ENCODE measurements at places on chromosomes 6 and 20.
A peak's percentile ranks its signal among the peaks of the same experiment; 100 is the strongest.

- no peak for DNase-seq
Measured at GRCh38 chr20:49969946-49970345, 12.8 kb upstream of the SNAI1 start.

- peak; percentile 57 for DNase-seq
Measured at GRCh38 chr6:1043458-1043836, 268.5 kb upstream of the FOXQ1 start.

- DNase-seq: no peak
Measured at GRCh38 chr6:4806337-4806725, 30.1 kb downstream of the CDYL start.

DNA sequence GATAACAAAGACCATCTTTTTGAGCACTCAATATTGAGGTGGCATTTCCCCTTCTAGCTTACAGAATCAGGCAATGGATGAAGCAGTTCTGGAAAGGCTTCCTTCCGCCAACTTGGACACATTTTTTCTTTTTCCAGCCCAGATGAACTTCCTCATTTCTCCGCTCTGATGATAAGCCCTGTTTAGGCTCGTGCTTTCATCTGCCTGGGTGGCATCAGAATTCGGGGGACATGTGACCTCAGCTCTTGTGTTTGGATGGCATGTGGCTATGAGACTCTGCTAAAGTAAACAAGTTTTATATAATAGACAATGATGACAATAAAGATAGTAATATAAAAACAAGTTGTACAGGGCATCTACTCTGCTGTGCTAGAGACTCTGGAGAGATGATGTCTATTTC lies 796.7 kb downstream of the DHX35 start:
- no peak for DNase-seq

GRCh38 chr6:52801188-52801841 lies 2.3 kb downstream of the GSTA1 start:
- no peak for DNase-seq

DNA sequence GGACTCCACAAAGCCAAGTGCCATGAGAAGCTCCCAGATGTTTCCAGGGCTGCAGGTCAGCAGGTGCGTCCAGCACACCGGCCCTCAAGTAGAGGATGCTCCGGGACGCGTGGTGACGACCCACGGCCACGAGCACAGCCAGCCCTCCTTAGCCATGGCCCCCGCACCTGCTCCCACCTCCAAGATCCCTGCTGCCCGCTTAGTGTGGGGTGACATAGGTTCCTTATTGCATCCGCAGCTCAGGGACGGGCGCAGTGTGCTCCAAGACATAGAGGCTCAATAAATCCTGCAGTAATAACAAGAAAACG lies 138.1 kb upstream of the RPS6KA2 start:
- no peak for DNase-seq

DNA sequence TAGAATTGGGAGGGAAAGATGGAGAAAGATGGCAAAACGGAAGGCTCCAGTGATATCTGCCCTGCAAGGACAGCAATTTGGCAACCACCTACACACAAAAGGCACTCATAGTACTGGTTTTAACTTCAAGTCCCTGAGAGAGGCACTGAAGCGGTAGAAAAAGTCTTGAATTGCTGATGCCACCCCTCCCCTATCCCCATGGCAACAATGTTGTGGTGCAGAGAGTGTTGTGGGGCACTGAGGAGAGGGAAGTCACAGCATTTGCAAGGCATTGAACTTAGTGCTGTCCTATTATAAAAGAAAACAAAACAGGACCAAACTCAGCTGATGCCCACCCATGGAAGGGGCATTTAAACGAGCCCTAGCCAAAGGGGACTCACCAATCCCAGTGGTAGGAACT lies 343.7 kb downstream of the HAO1 start:
- no peak for DNase-seq

DNA sequence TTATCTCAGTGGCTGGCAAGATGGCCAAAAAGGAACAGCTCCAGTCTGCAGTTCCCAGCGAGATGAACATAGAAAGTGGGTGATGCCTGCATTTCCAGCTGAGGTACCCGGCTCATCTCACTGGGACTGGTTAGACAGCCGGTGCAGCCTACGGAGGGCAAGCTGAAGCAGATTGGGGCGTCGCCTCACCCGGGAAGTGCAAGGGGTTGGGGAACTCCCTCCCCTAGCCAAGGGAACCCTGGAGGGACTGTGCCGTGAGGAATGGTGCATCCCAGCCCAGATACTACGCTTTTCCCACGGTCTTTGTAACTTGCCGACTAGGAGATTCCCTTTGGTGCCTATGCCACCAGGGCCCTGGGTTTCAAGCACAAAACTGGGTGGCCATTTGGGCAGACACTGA lies 324.7 kb downstream of the GJA1 start:
- no peak for DNase-seq

DNA sequence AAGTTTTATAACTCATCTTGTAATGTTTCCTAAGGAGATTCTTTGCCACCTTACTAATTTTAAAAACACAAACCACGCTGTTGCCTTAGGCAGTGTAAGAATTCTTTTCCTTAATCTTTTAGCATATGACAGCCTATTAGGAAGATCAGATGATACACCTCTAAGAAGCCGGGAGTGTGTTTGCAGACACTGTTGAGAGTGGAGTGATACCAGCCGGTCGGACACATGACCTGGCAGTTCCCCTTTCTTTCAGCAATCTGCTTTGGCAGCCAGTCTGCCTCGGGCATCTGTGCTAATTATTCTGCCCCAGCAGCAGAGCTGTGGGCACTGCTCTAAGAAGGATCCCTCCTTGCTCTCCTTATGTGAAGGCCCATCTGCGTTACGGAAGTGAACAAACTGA lies 50.9 kb downstream of the PLCB4 start:
- no peak for DNase-seq

- DNase-seq: peak; percentile 53
Measured at GRCh38 chr6:105087571-105088211, 92.1 kb downstream of the POPDC3 start.

- no peak for DNase-seq
Measured at GRCh38 chr20:4813076-4813862, 91.6 kb downstream of the PRND start.

GRCh38 chr6:145502416-145502815 lies 232.9 kb downstream of the EPM2A start:
- no peak for DNase-seq

- no peak for DNase-seq
Measured at GRCh38 chr6:113627480-113627879, 229.7 kb upstream of the MARCKS start.

- no peak for DNase-seq
Measured at GRCh38 chr6:143507358-143508145, 4.0 kb downstream of the FUCA2 start.

DNA sequence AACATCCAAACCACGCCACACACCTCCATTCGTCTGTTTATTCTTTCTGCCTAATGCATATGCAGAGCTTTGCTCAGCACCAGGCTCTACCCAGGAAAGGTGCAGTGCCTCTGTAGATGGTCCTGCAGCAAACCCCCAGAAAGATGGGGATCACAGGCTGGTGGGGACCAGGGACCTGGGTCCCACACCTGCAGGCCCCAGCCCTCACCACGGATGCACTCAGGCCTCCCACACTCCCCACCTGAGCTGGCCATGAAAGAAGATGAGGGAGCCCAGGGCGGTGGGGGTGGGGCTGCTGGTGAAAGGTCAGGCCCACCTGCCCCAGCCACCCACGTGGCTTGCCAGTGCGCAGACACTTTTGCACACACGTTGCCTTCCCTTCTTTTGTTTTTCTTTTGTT lies 217.7 kb downstream of the TAF4 start:
- no peak for DNase-seq

DNA sequence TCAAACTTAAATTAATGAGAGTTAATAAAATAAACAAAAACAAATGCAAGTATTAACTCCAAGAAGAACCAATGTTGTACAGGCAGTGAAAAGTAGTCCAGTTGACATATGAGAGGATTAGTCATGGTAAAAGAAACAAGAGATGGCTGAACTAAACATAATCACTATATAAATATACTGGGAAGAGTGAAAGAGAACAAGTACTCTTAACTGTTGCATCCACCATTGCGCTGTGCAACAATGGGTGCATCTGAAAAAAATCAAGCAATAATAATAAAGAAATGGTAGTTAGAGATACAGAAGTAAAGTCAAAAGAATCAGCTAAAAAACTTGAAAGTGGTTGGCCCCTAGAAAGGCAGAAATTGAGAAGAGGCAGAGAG lies 16.6 kb downstream of the HLA-F start:
- DNase-seq: no peak

DNA sequence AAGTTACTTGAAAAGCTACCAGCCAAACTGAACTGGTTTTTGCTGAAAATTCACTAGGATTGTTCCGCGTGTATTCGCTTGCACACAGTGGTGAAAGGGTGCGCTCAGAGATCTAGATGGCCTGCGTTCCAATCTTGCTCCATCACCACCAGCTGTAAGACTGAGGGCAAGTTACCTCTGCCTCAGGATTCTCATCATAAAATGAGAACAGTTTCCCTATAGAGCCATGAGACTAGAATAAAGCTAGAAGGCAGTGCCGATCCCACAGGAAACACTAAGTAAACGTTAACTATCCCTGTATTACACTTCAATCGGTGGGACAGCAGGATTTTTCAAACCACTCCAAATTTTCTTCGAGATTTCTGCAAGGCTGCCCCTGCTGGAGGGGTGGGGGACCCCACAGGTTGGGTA lies 838 bp downstream of the AHCY start:
- DNase-seq: peak; percentile 41

- DNase-seq: peak; percentile 67
Measured at GRCh38 chr6:114000069-114000468, 29.1 kb upstream of the HDAC2 start.

DNA sequence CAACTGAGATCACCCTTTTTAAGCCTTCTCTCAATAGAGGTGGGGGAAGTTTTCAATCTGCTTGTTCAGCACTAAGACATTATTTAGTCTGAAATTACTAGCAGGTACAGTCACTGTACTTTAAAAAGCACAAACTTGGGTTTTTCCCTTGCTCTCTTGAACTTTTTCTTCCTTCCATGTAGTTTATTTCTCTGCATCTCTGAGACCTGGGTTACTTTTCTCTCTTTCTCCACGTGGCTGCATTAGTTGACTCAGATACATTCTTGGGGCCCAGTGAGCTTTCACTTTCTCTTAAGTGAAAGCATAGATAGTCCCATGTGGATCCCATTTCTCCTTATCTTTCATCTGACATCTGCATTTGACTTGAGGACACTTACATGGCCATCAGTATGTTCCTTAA lies 433.9 kb upstream of the MAP3K7 start:
- DNase-seq: no peak

DNA sequence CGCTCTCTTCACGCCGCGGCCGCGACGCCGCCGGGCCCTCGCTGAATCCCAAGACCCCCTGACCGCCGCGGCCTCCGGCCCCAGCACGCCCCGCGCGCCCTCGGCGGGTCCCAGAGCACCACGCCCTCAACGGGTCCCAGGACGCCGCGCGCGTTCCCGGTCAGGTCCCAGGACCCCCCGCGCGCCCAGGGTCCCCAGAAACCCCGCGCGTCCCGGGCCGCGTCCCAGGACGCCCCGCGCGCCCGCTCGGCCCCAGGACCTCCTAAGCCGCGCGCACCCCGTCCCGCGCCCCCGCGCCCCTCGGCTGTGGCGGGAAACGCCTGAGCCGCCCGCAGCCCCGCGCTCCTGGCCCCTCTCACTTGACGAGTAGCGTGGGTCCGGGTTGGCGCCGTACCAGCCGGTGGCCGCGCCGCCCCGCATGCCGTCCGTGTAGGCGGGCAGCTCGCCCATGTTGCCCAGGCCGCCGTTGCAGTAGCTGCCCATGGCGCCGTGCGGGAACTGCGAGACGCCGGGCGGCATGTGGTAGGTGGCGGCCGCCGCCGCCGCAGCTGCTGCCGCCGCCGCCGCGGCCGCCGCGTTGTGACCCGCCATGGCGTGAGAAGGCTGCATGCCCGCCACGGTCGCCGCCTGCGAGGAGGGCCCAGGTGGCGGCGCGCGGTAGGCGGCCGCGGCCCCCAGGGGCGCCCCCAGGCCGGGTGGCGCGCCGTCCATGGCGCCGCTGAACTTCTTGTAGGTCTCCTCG lies 556 bp downstream of the NKX2-4 start:
- no peak for DNase-seq

GRCh38 chr6:53005663-53006250 lies 10.7 kb upstream of the GSTA4 start:
- no peak for DNase-seq

GRCh38 chr20:61998343-61999121 lies 67.1 kb downstream of the TAF4 start:
- DNase-seq: no peak

Data from fibroblast of skin of right biceps (primary cell).